ENCODE measurements at places on chromosomes 2 and 18.
A peak's percentile ranks its signal among the peaks of the same experiment; 100 is the strongest.

DNA sequence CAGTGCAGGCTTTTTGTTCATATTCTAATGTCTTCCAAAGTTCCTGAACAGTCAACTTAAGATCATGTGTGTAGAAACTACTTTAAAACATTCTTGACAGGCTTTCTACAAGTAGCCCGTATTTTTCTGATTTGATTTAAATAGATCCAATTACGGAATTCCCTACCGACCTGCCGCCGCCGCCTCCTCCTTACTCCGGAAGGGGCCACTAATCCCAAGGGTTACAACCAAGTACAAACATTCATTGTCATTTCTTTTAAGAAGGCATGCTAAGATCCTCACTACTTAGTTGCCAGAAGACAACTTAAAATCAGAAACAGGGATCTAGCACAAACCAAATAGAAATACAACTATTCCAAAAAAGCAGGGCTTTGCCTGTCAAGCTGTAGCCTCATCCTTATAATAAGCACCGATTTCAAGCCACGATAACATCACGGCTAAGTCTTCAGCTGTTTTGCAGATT lies 784 bp downstream of the WDR33 start:
- peak; percentile 40 for DNase-seq

GRCh38 chr18:11947214-11948191 lies 33.8 kb upstream of the IMPA2 start:
- no peak for DNase-seq

DNA sequence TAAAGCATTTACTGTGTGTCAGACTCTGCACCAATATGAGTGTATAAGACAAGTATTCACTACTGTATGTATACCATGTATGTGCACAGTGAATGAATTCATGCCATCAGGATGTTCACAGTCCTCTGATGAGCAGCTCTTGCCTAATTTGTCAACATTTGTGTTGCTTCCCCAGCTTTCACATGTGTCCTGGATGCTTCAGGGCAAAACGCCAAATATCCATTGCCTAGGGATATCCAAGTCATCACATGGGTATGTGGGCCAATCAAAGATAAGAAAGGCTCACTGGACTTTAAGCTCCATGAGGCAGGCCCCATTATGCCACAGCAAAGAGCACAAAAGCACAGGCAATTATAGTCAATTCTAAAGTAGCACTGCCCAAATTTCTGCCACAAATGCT lies 134.2 kb upstream of the CHAC2 start:
- DNase-seq, result no peak

GRCh38 chr2:67070826-67071225 lies 326.3 kb upstream of the ETAA1 start:
- DNase-seq, result no peak

DNA sequence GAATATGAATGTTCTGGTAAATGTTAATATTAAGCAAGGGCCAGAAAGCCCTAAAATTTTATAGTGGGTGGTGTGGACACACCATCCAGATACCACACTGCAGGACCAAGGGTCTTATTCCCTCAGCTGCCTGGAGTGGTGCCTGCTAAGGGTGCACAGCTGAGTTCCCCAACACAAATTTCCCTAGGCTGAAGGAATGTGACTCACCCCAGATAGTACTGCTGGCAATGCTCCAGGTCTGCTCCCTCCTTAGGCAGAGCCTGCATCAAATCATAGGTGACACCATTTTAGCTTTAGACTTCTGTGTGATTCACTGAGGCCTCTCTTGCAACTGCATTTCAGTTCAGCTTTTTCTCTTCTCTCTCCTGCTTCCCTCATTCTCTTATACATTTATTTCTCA lies 321.1 kb downstream of the SATB2 start:
- DNase-seq, result no peak

DNA sequence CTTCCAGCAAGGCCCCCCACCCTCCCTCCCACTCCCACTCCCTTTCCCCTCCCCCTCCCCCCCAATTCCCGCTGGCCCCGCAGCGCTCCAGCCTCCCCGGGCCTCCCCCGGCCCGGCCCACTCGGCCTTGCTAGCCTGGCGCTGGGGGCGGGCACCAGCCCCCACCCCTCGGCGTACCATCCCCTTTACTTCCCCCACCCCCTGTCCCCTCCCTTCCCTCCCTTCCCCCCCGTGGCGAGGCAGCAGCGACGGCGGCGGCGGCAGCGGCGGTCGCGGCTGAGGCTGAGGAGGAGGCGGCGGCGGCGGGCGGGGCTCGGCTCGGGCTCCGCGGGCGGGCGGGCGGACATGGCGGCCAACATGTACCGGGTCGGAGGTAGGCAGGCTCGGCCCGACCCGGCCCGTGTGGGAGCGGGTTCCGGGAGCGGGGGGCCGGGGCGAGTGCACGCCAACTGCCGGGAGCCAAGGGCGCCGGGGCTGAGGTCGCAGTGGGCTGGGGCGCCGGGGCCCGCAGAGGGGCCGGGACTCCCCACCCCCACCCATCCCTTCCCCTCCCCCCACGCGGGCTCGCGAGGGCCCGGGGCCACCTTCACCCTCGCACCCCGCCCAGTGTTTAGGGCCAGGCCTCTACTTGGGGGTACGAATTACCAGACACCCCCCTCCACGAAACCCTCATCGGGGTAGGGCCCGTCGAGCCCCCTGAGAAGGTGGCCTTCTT lies at the start of gene MTA3:
Gene MTA3, plus strand, starts transcription at position 232 of the 715 bp plus-strand sequence. Its CDS starts 114 bp downstream, at position 346.
- DNase-seq, result peak; percentile 86

DNA sequence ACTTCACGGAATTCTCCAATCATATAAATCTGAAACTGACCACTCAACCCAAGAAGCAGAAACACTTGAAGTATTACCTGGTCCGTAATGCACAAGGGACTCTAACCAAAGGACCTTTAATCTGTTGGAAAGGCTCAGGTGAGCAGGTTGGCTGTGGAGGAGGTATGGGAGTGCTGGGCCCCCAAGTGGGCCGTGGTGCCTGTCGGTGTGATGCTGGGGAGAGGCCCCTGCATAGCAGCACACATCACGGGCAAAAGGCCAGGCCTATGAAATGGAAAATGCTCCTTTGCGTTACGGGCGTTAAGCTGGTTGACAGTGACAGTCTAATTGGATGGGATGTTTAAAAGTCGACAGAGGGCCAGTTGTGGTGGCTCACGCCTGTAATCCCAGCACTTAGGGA lies 42.6 kb downstream of the GREB1 start:
- DNase-seq, result no peak

- DNase-seq, result no peak
Measured at GRCh38 chr18:66457245-66457644, 146.6 kb downstream of the CDH19 start.

- no peak for DNase-seq
Measured at GRCh38 chr2:6957031-6957714, 40.0 kb downstream of the RNF144A start.

DNA sequence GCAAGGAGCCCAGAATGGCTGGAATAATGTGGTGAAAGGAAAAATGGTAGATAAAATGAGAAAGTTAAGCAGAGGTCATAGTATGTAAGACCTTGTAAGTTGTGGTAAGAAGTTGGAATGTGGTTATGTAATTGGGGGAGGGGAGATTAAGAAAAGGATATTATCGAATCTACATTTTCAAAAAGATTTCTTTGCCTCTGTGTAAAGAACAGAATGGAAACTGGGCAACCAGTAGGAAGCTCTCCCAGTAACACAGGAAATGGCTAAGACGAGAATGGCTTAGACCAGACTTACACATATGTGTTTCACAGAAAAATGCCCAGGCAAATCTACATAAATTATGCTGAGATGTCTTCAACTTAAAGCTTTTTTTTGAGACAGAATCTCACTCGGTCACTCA lies 13.2 kb downstream of the MEMO1 start:
- DNase-seq, result no peak

GRCh38 chr2:26642429-26642828 lies 1.3 kb upstream of the CIB4 start:
- DNase-seq, result no peak

DNA sequence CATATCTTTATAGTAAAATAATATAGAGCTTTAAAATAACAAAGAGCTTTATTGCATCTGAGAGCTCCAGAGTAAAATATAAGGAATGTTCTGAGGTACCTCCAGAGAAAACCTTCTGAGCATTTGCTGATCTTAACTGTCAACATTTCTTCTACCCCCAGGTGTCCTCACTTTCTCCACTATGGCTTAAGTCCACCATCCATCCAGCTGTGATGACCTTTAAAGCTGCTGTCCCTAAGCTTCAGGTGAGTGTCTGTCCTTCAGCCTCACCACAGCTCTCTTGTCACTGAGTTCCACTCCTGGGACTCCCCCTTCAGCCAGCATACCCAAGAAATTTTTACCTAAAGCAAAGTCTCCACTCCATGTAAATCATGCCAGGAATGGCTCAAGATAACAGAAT lies 137.9 kb downstream of the MYO5B start:
- no peak for DNase-seq

DNA sequence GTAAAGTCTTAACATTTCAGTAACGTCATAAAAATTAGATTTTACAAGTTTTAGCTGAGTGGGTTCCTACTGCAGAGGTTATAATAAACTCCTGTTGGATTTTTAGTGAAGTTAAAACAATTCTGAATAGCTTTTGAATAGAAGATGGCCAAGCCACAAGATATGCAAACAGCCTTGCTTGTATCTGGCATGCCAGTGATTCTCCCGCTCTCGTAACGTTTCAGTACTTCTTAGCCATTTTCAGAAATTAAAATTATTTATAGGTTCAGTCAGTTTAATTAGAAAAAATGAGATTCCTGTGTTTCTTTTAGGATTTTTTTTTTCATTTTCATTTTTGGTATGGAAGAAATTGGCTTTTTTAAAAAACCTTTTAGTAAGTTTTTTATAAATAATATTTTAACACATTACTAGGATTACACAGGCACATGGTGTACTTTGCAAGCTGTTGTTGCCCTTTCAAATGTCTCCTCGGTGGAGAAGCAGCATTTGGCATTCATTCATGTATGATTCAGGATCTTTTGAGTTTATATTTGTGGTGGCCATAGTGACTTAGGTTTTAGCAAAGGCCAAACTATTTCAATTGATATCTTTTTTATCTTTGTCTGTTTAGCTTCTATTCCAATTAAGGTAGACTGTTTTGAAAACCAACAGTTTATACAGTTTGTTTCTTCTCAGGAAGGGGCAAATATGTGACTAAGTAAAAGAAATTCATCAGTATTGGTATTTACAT lies 30.6 kb upstream of the RND3 start:
- no peak for DNase-seq

DNA sequence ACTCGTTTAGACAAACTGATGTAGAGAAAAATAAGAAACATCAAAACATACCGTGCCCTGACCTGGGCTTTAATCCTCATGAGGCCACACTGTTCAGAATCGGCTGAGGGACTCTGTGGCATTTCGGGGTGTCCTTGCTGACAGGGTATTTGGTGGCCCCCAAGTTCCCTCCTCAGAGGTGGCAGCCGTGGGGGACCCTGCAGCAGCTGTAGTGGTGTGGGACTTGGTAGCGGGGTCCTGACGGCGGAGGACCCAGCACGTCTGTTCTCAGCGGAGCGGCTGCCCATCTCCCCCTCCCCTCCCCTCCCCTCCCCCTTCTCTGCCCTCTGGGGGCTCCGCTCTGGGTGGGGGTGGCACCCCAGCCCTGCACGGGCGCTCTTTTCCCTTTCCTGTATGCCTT lies 18.4 kb downstream of the KCNG2 start:
- DNase-seq, result no peak

DNA sequence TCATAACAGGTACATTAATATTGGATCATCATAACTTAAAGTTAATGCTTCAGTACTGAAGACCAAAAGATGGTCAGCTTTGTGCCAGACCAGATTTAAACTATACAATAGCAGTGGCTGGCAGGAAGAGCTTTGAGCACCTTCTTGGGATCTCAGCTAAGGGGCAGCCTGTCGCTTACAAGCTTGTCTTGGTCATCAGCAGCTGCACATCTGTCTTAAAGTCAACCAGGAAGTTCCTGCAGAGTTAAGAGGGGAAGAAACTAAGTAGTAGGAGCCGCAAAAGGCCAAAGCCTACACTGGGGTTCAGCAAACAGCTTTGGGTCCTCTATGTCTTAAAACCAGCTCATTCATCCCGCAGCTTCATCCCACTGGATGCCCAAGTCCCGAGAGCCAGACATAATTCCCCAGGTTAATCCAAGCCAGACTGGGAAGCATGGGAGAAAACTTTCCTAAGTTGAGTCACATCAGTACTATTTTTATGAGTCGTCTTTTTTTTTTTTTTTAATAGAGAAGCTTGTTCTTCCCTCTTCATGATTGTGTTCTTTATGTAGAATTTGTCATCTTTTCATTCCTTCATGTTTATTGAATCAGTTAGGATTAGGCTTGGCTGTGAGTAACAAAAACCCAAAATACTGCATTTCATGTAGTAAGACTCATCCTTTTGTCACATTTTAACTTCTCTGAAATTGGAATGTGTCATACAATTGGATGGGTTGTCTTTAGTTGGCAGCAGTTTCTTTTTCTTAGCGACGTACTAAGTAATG lies 59.3 kb downstream of the SERTAD2 start:
- DNase-seq, result no peak

DNA sequence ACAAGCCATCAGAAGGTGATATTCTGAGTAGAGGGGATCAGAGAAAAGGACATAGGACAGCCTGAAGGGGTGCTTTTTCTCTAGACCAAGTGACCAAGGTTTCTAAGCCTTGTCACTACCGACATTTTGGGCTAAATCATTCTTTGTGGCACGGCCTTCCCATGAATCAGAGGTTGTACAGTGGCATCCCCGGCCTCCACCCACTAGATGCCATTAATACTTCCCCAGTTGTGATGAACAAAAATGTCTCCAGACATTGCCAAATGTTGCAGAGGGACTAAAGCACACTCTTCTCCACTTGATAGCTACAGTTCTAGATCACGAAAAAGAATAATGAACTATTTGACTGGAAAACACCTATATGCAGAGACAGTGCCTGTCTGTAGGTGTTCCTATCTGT lies 143.6 kb downstream of the PID1 start:
- DNase-seq, result no peak

- DNase-seq, result no peak
Measured at GRCh38 chr2:200040831-200041230, 85.4 kb downstream of the MAIP1 start.

DNA sequence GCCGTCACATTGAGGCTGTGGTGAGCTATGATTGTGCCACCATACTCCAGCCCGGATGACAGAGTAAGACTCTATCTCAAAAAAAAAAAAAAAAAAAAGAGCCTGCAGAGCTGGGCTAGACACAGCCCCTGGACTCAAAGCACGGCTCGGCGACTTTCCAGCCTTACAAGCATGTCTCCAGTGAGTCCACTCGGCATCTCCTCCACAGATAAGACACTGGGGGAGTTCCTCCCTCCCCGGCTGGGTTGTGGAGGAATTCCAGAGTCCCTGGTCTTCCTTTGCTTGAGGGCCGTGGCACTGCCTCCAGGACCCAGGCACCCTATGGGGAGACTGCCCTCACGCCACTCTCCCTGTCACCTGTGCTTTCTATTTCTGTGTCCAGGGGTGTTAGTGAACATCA lies 30.9 kb upstream of the RPL31 start:
- DNase-seq, result no peak

GRCh38 chr2:67318993-67319481 lies 78.1 kb upstream of the ETAA1 start:
- no peak for DNase-seq

GRCh38 chr2:135258193-135258592 lies 206.1 kb downstream of the RAB3GAP1 start:
- peak; percentile 42 for DNase-seq

GRCh38 chr18:68623342-68623741 lies 91.6 kb downstream of the TMX3 start:
- DNase-seq, result peak; percentile 39
